ENCODE measurements at places on chromosomes 5 and 9. TPM values are rescaled to one million over a fixed set of nuclear protein-coding genes. Genes with fewer than 3 reads are reported as not detected.
A peak's percentile ranks its signal among the peaks of the same experiment; 100 is the strongest.

- DNase-seq: no peak
Observed at GRCh38 chr5:14569948-14570691, 11.5 kb upstream of the OTULINL start.

GRCh38 chr5:103498800-103499551, 63.6 kb downstream of the NUDT12 start:
- no peak for DNase-seq

DNA sequence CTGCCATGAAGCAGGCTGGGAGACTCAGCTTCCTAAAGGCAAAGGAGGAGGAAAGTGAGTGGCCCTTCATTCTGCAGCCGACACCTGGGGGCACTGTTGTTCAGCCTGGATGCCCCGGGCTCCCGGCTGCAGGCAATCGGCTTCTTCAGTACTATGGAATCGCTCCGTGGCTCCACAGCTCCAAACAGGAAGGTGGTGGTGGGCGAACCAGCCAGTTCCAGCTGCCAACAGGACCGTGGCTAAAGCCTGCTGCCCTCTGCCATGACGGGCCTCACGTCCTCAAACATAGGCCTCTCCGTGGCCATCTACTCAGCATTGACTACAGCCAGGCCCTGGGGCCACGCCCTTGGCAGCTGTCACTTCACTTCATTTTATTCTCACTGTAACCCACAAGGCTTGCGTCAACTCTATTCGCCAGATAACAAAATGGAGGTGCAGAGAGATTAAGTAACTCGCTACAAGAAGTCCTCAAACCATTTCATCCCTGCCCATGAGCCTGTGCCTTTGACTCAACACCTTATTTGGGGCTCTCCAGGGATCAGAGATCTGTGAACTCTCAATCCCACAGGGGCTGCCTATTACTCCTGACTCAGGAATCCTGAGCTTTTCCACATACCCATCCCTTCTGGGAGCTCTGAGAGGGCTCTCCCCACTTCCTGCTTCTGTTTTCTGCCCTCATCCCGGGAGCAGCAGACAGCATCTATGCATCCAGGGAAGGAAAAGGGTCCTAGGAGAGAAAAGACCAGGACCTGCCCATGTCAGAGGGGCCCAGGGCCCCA, 38.0 kb downstream of the PAX5 start:
- peak; percentile 60 for DNase-seq

GRCh38 chr5:90353254-90353653, 56.3 kb downstream of the CETN3 start:
- no peak for DNase-seq

ADGRV1 gene
- not detected for total RNA-seq

DNA sequence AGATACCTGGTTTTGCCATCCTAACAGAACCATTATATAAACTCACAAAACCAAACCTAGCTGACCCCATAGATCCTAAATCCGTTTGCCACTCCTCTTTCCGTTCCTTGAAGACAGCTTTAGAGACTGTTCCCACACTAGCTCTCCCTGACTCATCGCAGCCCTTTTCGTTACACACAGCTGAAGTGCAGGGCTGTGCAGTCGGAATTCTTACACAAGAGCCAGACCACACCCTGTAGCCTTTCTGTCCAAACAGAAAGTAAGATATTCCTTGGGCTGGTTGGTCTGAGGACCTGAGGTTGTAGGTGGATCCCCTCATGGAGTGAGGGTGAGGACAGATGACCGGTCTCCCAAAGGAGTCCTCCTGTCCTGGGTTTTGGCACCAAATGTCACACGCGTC, 56.7 kb upstream of the NAA35 start:
- no peak for DNase-seq

NR6A1 gene
- 0.44 TPM for total RNA-seq

ZFP37 gene
- 0.77 TPM for total RNA-seq

DNA sequence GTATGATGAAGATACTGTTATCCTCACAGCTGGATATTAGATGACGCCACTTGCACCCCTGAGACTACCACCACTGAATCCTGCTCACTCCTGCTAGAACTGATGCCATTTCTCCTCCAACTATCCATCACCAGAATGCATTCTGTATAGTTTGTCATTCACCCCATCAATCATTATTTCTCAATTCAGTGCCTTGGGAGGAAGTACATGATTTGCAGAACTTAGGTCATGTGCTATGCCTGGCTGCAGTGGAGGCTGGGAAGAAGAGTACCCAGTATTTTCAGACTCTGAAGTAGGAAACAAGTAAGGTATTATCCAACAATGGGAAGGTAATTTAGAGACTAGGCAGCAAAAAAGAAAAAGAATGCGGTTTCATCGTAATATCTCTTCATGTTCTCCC, 26.2 kb upstream of the HSD17B4 start:
- no peak for DNase-seq

GRCh38 chr5:111278858-111279504, 54.8 kb downstream of the CAMK4 start:
- peak; percentile 88 for DNase-seq

DNA sequence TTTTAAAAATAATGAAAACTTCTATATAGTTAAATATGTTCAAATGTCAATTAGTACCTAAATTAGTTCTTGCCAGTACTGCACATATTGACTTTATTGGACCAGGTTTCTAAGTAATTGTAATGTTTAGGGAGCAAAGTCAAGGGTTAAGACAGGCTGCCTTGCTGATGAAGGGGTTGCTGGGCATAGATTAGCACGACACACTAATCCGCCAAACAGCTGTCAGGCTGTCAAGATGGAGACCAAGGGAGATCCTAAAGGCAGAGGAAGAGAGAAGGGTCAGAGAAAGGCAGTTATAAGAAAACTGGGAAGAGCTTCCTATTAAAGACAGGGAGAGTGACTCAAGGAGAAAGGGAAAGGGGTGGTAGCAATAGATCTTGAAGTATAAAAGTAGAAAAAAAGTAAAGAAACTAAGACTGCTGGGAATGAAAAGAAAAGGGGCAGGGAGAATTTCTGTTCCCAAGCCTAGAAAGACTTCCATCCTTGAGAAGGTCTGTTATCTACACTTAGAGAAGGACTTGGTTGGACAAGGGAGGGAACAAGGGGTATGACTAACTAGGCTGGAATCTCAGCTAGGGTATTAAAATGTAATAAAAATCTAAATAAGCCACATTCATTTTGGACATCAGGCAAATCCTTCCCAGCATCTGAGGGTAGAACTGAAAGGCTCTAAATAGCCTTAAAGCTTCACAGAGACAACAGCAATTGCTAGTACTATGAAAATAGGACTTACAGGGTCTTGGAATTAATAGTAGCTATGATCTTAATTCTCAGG, 188.7 kb downstream of the FBXL17 start:
- no peak for DNase-seq

NUTM2F gene
- not detected for total RNA-seq

- peak; percentile 33 for DNase-seq
Observed at GRCh38 chr9:93080406-93080805, 15.6 kb upstream of the CARD19 start.

- no peak for DNase-seq
Observed at GRCh38 chr5:105630803-105631202, 2039.9 kb downstream of the EFNA5 start.

Data from activated CD8-positive, alpha-beta memory T cell treated with anti-CD3 and anti-CD28 coated beads, Interleukin-2, amount 10 ng/mL, durations not matched to agents 7 days and 5 days (primary cell).